LNCaP clone FGC (cell line): ENCODE measurements at places on chromosomes 1 and 21.

- DNase-seq = no peak
Measured at GRCh38 chr1:112646225-112646624, 26.6 kb downstream of the CAPZA1 start.

DNA sequence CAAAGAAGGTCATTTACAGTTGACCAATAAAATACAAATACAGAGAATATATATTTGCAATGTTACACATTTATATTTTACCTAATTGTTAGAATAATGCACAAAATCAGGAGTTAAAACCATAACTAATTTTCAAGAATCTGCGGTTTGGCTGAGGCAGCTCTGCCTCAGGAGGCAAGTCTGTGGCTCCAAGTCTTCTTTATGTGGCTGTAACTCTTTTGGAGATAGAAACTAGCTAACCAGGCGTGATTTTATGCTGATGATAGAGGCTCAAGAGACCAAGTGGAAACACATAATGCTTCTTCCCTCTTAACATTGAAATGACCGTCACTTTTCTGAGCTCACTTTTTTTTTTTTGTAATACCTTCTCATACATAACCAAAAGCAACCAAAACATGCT, 744.7 kb upstream of the CXADR start:
- DNase-seq = no peak

- DNase-seq = no peak
Measured at GRCh38 chr1:14961661-14962267, 191.8 kb upstream of the TMEM51 start.

DNA sequence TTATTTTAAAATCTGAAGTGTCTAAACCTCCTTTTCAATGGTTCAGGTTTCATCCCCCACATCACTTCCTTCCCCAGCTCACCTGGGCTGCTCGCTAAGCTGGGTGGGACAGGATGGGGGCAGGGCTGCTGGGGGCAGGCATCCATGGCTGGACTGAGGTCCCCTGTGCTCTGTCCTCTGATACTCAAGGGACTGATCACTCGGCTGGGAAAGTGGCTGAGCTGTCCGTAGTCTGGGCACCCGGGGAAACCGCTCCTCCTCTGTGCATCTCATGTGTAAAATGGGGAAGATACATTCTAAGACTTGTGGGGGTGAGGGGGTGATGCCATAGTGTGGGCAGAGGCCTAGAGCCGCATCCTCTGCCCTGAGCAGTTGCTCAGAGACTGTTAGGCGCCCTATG, 411.2 kb downstream of the MATN1 start:
- no peak for DNase-seq

- no peak for DNase-seq
Measured at GRCh38 chr1:226443439-226443838, 35.5 kb upstream of the PARP1 start.
